ENCODE measurements at places on chromosomes 1 and 21.

DNA sequence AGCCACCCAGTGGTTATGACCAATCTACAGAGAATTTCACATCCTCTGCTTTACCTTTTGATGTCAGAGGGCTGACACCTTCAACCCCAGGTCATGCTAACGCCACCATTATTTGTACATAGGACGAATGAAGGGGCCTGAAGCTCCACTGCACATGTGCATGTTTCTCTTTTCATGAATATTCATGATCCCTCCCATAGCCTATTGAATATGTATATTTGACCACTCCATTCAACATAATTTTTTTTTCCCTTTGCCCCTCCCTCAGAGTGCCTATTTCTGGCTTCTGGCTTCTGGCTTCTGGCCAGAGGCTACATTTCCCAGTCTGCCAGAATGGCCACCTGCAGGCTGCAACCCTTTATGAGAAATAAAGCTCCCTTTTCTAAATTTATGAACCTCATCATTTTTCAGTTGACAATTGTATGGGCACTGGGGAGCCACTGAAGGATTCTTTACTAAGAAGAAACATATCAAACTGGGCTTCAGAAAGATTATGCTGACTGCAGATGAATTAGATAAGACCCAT is 406.7 kb downstream of the SIPA1L2 start:
- no peak for DNase-seq

DNA sequence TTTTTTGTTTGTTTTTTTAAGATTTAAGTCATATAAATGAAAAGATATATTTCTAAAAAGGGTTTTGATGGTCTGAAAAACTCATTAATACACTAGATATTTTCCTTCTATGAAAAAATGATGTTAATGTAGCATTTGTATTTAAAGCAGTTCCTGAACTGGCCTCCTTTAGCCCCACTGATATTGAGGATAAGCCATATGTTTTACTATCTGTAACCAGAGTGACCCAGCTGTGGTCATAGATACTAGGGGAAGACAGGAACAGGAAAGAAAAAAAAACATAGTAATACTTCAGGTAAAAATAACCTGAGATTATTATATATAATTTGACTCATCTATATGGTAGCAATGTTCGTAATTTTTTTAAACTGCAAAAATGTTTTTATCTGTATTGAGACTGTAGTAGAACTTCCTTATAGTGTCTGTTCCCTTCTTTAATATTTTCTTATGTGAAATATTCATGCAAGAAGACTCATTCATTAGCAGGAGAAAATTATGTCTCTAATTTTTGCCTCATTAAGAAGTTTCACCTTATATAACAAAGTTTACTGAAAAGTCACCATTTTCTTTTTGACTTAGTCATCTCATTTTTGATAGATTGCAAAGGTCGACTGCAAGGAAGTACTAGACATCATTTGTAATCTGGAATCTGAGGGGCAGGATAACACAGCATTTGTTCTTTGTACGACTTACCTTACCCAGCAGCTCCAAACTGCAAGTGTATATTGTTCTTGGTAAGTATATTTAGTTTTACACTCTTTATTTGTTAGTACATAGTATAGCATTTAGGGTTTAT is 25.6 kb upstream of the TMCO2 start:
- no peak for DNase-seq

- DNase-seq, result no peak
Measured at GRCh38 chr1:162385702-162386101, 4.2 kb downstream of the C1orf226 start.

DNA sequence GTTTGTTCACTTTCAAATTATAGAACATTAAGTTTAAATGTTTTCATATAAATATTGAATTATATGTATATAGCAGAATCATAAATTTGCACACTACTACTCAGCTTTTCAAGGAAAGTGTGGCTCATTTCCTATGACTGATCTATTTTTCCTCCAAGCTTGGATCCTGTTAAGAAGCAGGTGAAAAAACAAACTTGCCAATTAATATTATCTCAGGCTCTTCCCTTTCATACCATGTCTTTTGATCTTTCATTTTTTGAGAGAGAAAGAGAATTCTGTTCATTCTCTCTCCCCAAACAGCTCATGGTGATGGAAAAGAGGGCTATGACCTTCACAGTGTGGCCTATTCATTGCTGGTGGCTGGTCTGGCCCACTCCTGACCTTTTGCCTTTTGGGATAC is 43.7 kb downstream of the SEC16B start:
- no peak for DNase-seq

- DNase-seq, result peak; percentile 69
Measured at GRCh38 chr1:204453141-204453772, 41.3 kb downstream of the PIK3C2B start.

- no peak for DNase-seq
Measured at GRCh38 chr1:24864370-24864777, 65.7 kb downstream of the RUNX3 start.

DNA sequence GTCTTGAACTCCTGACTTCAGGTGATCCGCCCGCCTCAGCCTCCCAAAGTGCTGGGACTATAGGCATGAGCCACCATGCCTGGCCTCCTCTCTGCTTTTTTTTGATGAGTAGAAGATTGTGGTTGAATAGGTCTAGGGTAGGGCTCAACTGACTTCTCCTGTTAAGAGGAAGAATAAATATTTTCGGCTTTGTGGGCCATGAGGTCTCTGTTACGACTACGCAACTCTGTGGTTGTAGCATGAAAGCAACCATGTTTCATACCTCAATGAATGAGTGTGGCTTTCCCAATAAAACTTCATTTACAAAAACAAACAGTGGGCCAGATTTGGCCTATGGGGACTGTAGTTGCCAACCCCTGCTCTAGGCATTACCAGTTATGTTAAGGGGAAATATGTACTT is 67.8 kb downstream of the NID1 start:
- no peak for DNase-seq

- no peak for DNase-seq
Measured at GRCh38 chr1:179043266-179043665, 17.6 kb downstream of the FAM20B start.

DNA sequence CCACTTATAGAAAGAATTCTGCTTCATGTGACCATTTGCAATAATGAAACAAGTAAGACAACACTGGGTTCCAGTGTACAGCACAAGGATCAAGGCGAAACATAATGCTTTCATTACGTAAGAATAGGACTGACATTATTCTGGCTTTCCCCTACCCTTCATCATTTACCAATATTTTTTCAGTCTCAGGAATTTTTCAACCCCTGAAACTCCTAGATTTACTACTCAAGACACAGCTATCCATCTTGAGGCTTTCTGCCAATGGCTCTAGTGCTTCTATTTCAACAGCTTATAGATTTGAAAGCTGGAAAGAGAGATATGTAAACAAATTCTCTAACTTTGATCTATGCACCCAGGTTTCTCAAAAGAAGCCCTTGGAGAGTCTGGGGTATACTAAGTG is 48.4 kb downstream of the WLS start:
- DNase-seq, result no peak

- no peak for DNase-seq
Measured at GRCh38 chr1:95506736-95507414, 272.9 kb downstream of the RWDD3 start.

GRCh38 chr1:179095377-179095776 is 13.5 kb downstream of the TOR3A start:
- DNase-seq, result no peak
